ENCODE measurements at places on chromosomes 11 and 22. TPM values are rescaled to one million over a fixed set of nuclear protein-coding genes. Genes with fewer than 3 reads are reported as not detected.

The DEPDC7 gene
- polyA plus RNA-seq = 4.2 TPM

The CACNA1I gene
- not detected for polyA plus RNA-seq

- no peak for DNase-seq
Observed at GRCh38 chr11:70587075-70587389, 188.7 kb downstream of the CTTN start.

The NNMT gene
- polyA plus RNA-seq = 724 TPM

- no peak for DNase-seq
Observed at GRCh38 chr11:2885678-2886081, at the start of gene CDKN1C. Gene CDKN1C, minus strand, starts transcription at chr11:2885775. Its CDS starts 319 bp downstream, at chr11:2885456.

DNA sequence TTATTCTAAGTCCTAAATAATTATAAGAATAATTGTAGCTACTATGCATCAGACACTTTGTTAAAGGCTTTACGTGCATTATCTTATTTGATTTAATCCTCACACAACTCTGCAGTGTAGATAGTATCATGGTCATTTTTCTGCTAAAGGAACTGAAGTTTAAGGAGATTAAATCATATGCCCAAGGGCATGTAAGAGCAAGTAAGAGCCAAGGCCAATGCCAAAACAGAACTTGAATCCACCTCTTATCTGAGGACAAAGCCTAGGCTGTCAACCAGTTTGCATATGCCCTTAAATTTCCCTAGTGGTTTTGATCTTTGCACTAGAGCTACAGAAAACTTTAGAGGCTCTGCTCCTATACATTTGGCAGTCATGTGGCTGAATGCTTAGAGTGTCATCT is 65.6 kb upstream of the OR5AK2 start:
- DNase-seq = no peak

Data from BJ (cell line).